ENCODE measurements at places on chromosomes 4 and X. TPM values are rescaled to one million over a fixed set of nuclear protein-coding genes. Genes with fewer than 3 reads are reported as not detected.
A peak's percentile ranks its signal among the peaks of the same experiment; 100 is the strongest.

- DNase-seq, result no peak
Measured at GRCh38 chr4:48470570-48470969, 12.6 kb upstream of the SLC10A4 start.

DNA sequence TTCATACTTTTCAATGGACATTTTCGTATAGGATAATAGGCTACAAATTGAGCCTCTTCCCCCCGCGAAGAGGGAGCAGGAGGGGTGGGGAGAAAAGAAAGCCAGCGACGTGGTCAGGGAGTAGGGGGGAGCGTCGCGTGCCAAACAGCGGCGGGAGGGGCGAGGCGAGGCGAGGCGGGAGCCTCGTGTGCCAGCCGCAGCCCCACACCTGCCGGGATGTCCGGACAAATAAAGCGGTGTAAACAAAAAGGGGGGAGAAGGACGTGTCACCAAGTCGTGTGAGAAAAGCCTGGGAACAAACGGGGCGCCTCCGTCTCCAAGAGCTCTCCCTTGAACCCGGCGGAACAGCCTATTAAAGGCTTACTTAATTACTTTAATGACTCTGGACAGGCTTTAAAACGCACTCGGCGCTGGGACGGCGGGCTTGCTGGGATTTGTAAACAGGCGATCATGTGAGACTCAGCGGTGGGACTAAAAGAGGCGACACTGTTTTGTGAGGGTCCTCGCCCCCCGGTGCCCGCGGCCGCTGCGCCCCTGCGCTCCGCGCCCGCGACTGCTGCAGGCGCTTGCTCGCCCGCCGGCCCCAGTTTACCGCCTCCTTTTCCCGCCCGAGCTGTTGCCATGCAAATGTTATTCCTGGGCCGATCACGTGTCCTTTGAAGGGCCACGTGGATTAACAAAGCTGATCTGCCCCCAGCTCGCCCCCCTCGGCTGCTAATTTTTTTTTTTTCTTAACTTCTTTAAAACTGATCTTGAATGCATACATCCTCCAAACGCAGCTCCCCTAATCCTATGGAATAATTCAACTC lies at the start of gene HELT:
Gene HELT, plus strand, starts transcription at position 527 of the 809 bp plus-strand sequence. CDS start 439 bp downstream, outside the sequence.
- DNase-seq, result no peak

GRCh38 chr4:7964890-7965662 lies 25.4 kb upstream of the AFAP1 start:
- DNase-seq, result no peak

GRCh38 chrX:154372612-154373022 lies 1.8 kb downstream of the FLNA start:
- DNase-seq, result no peak

DNA sequence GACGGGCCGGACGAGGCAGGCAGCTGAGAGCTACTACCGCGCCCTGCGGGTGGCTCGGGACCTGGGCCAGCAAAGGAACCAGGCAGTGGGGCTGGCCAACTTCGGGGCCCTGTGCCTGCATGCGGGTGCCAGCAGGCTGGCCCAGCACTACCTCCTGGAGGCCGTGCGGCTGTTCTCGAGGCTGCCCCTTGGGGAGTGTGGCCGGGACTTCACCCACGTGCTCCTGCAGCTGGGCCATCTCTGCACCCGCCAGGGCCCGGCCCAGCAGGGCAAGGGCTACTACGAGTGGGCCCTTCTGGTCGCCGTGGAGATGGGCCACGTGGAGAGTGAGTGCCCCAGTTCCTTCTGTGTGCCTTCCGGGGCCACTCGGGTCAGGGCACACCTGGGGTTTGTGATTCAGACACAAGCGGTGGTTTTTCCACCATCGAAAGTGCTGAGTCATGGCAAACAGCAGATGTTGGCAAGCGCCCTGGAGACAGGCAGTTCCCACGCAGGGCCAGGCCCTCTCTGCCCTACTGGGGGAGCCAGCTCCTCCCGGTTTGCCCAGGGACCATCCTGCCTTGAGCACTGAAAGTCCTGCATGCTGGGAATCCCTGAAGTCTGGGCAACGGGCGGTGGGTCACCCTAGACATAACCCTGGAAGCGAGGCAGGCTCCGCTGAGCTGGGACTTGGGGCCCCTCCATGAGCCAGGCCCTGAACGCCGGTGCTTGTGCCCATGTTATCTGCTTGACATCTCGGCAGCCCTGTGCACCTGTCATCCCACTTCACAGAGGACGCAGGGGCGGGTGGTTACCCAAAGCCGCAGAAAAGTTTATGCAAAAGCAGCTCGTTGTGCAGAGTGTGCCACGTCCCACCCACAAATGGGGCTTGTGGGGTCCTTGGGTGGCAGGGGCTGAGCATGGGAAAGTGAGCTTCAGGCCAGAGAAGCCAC lies 29.5 kb downstream of the SH3TC1 start:
- DNase-seq, result peak; percentile 67

GRCh38 chrX:17187136-17187756 lies 187.8 kb upstream of the NHS start:
- DNase-seq, result no peak

SRPK3 gene
- total RNA-seq, result 0.64 TPM

DNA sequence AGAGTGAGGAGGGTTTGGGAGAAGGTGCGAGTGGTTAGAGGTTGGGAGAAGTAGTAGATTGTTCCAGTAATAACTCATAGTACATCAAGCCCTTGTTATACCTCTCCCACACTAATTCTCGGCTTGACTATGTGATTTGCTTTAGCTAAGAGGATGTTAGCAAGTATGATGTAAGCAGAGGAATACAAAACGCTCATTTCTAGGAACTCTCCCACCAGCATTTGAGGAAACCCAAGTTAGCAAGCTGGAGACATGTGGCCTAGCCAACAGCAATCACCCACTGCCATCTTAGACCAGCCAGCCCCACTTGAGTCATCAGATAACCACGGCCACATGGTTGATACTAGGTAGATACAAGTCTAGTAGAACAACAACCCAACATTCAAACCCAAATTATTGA lies 14.2 kb downstream of the FTHL17 start:
- DNase-seq, result no peak

DNA sequence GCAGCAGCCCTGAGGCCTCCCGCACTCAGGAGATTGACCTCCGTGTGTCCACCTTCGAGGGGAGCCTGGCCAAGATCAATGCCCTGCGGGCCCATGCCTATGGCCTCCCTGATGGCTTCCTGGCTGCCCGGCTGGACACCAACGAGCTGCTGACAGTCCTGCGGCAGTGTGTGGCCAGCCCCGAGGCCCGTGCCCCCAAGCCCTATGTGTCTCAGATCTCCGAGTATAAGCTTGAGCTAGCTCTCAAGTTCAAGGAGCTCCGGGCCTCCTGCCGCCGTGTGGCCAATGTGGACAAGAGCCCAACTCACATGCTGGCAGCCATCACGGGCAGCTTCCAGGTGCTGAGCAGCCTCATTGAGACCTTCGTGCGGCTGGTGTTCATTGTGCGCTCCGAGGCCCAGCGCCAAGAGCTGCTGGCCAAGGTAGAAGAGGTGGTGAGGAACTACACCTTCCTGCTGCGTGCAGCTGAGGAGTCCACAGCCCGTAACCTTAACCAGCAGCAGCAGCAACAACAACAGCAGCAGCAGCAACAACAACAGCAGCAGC lies 25.5 kb upstream of the PRPS1 start:
- no peak for DNase-seq

Measured in colonic mucosa (tissue), 4 donors.